Occipital lobe (tissue), 3 donors: ENCODE measurements at places on chromosomes 2 and 18. TPM values are rescaled to one million over a fixed set of nuclear protein-coding genes. Genes with fewer than 3 reads are reported as not detected.

Gene FN1
- 85.5 TPM for total RNA-seq

Gene RAPGEF4
- 23.4 TPM for total RNA-seq

Gene MYO1B
- 49.4 TPM for total RNA-seq

Gene DES
- total RNA-seq, result 2.3 TPM

Gene HOXD9
- not detected for total RNA-seq

Gene IL1F10
- total RNA-seq, result not detected
